Cerebellum (tissue), 4 donors: ENCODE measurements at places on chromosomes 11 and 22. TPM values are rescaled to one million over a fixed set of nuclear protein-coding genes. Genes with fewer than 3 reads are reported as not detected.

- DNase-seq: no peak
Measured at GRCh38 chr11:111305876-111306275, 7.5 kb downstream of the POU2AF3 start.

DNA sequence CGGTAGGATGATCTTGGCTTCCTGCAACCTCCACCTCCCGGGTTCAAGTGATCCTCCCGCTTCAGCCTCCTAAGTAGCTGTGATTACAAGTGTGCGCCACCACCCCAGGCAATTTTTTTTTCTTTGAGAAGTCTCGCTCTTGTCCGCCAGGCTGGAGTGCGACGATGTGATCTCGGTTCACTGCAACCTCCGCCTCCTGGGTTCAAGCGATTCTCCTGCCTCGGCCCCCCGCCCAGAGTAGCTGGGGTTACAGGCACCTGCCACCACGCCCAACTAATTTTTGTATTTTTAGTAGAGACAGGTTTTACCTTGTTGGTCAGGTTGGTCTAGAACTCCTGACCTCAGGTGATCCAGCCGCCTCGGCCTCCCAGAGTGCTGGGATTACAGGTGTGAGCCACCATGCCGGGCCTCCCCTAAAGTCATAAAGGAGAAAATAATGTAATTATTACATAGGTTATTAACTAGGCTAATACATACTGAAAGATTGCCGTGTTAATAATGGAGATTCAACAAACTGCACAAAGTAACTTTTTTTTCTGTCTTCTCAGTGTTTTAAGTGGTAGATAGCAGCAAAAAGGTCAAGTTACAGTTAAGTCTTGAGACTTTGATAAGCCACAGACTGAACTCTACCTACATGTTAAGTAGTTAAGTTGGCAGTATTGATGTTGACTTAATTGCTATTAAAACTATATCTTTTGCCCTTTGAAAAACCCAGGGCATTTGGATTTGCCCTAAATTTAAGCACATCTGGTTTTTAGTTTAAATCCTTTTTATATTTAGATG lies 3.9 kb downstream of the CAPRIN1 start:
- DNase-seq: no peak

- DNase-seq: no peak
Measured at GRCh38 chr11:129317571-129317970, 58.1 kb upstream of the BARX2 start.

- DNase-seq: peak; percentile 40
Measured at GRCh38 chr22:39254789-39255298, 10.1 kb upstream of the PDGFB start.

DNA sequence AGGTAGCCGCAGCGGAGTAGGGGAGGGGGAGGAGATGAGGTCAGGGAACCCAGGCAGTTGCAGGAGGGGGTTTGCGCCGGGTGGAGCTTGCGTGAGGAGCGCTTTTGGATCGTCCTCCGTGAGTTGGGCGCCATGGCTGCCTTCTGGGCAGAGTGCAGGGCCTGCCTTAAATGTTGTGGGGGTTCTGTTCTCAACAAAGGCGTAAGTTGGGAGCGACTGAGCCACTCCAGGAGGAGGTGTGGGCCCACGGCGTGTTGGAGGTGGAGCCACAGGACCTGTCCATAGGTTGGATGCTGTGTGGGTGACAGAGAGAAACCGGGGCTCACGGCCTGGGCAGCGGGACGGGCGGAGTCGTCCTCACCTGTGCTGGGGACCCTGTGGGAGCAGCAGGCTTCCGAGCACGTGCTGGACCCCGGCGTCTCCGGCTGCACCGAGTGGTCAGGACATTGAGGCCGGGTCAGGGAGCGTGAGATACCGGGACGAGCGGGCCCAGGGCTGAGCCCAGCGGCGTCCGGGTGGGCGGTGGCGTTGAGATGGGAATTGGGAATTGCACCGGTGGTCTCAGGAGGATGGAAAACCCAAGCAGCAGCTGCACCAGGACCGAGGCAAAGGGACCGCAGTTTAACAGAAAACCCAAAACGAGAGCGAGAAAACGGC lies 977 bp upstream of the PGGHG start:
- DNase-seq: no peak

DNA sequence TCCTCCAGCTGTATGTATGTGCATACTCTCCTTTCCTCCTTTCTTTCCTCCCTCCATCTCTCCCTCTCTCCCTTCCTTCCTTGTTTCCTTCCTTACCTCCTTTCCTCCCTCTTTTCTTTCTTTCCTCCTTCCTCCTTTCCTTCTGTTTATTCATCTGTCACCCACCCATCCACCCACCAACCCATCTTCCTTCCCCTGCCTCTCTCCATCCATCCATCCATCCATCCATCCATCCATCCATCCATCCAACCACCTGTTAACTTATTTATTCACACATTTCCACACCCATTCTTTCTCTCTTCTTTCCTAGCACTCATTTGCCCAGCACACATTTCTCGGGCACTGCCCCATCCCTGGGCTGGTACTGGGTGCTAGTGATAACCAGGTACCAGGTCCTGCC lies 443.9 kb downstream of the MIAT start:
- DNase-seq: no peak

GRCh38 chr11:33585586-33586209 lies 114.9 kb downstream of the C11orf91 start:
- DNase-seq: no peak

DNA sequence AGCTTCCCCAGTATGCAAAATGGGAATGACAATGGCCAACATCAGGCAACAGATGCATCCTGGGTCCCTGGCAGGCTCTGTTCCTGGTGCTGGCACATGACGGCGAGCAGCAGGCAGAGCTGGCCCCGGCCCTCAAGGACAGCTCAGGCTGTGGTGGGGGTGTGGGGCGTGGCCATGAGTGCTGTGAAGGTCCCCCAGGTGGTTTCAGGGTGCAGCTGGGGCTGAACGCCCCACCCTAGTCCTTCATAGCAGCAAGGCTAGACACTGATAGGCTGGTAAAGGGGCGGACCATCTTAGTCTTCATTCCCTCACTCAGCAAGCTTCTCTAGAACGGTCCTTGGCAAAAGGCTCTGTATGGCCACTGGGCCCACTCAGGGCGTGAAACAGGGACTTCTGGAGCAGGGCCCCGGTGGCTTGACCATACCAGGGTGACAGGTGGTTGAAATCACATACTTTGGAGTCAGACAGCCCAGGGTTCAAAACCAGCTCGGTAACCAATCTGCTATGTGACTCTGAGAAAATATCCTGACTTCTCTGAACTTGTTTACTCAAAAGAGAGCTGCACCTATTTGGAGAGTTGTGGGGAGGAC lies 15.1 kb downstream of the NPTXR start:
- no peak for DNase-seq

DNA sequence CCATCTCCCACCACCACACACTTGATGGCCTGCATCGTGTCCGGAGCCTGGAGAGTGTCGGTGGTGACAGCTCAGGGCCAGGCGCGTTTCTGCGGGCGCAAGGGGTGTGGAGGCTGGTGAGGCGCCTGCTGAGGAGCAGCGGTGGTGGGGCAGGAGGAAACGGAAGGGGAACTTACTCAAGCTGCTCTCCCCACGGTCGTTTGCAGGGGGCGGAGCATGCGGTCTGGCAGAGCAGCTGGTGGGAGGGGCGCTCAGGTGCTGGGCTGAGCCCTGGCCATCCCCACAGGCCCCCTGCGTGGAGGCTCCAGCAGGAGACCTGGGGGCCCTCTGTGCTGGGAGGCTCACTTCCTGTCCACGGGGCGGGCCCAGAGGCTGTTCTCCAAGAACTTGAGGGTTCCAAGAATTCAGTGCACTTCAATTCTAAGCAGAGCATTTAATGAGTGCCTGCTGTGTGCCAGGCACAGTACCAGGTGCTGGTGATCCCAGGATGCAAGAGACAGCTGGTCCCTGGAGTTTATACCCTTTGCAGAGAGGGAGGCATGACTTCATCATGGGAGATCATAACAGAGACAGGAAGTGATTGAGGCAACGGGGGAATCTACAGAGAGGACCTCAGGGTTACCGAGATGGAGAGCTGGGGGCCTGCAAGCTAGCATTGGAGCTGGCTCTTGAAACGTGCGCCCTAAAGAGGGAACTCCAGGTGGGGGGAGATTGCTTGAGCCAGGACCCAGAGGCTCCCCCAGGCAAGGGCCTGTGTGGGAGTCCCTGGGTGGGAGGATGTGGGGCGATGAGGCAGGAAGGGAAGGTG lies at the start of gene RAC2:
Gene RAC2 (minus strand): TSS at position 156 of the 808 bp plus-strand sequence. CDS start 121 bp downstream, at position 35.
- DNase-seq: no peak

GRCh38 chr22:30575859-30576258 lies 1.4 kb upstream of the GAL3ST1 start:
- no peak for DNase-seq

DNA sequence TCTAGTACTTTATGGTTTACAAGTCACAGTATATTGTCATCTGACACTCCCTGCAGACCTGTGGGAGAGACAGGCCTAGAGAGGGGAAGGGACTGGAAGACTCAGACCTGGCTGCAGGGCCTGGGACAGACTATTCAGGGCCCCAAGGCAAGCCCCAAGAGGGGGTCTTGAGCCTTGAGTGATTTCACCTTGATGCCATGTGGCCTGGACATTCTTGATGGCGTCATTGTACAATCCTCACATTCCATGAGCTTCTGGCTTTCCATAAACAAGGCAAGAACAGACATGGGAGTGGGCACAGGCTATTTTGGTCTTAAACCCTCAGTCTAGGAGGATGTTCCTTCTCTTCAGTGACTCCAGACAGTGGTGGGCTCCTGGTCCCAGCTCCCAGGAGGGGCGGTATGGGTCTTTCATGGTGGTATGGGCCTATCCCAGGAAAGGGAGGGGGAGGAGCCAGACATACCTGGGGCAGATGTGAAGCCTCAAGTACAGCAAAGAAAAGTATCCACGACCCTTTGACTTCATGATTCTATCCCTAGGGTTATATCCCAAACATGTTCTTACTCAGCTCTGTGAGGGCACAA lies 1.8 kb upstream of the TBC1D10A start:
- DNase-seq: no peak

DNA sequence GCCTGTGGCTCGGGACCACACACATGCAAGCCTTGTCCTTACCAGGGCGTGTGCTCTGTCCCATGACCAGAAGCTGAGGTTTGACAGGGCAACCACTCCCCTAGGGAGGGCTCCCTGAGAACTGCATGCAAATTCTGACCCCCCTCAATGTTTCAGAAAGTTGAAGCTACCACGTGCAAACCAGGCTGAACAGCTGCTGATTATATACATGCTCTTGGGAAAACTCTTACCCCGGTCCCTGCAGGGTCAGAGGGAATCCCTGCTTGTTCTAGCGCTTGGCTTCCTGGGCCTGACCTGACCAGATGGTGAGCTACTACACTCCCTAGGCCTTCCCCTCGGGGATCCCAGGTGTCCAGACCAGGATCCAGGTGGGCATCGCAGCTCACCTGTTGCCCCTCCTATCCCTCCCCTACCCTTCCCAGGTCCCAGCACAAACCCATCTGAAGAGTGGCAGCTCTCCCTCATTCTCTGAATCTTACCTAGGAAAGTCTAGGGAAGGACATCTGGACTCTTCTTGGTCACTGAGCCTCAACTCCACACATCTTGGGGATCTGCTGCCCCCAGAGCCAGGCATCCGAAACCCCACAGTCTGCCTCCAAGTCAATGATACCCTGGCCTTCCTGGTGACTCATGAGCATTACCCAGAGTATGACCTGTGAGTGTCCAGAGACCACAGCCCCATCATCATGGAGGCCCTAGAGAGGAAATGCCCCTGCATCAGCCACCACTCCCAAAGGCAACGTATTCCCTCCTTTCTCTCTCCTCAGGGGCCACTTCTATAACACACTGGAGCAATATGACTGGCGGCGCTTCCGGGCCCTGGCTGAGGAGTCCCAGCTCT lies 61.5 kb downstream of the BTG4 start:
- DNase-seq: no peak

- DNase-seq: no peak
Measured at GRCh38 chr11:71250523-71251150, 1.7 kb downstream of the SHANK2 start.

DNA sequence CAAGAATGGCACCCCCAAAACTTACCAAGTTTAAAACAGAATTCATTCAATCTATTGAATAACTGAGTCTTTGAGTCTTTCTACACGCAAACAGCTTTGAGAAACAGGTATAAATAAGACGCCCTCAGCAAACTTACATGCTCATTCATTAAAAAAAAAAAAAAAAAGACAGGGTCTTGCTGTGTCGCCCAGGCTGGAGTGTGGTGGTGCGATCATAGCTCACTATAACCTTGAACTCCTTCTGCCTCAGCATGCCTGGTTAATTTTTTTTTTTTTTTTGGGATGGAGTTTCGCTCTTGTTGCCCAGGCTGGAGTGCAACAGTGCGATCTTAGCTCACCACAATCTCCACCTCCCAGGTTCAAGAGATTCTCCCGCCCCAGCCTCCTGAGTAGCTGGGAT lies 6.1 kb downstream of the PRR14L start:
- DNase-seq: no peak

DNA sequence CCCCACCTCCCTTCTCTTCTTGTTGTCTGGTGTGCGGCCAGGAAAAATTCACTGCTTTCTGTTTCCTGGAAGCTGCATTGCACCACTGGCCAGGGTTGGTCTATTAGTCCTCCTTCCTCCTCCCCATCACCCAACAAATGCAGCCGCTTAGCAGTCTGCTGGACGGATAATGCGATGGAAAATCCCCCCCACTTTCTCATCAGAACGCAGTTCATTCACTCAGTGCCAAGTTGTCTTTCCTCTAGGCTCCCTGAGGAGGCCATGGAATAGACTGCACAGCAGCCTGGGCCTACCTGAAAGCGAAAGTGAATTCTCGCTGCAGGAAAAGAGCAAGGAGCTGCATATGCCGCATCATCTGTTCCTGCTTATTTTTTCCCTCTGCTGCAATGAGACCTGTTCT lies 513.6 kb downstream of the METTL15 start:
- DNase-seq: peak; percentile 65

The GPHA2 gene
- not detected for total RNA-seq

The GGTLC3 gene
- total RNA-seq: not detected

The GAS2 gene
- 8.3 TPM for total RNA-seq

The VSIG10L2 gene
- not detected for total RNA-seq

The TAGLN gene
- total RNA-seq: 9.5 TPM

The TRIM22 gene
- 3.4 TPM for total RNA-seq

The LRRC32 gene
- 3.6 TPM for total RNA-seq

The CD3G gene
- total RNA-seq: not detected
